ENCODE measurements at places on chromosomes 4 and X.
A peak's percentile ranks its signal among the peaks of the same experiment; 100 is the strongest.

- DNase-seq = peak; percentile 66
These were observed 3.6 kb downstream of the MAGIX start for GRCh38 chrX:49165901-49166881.

DNA sequence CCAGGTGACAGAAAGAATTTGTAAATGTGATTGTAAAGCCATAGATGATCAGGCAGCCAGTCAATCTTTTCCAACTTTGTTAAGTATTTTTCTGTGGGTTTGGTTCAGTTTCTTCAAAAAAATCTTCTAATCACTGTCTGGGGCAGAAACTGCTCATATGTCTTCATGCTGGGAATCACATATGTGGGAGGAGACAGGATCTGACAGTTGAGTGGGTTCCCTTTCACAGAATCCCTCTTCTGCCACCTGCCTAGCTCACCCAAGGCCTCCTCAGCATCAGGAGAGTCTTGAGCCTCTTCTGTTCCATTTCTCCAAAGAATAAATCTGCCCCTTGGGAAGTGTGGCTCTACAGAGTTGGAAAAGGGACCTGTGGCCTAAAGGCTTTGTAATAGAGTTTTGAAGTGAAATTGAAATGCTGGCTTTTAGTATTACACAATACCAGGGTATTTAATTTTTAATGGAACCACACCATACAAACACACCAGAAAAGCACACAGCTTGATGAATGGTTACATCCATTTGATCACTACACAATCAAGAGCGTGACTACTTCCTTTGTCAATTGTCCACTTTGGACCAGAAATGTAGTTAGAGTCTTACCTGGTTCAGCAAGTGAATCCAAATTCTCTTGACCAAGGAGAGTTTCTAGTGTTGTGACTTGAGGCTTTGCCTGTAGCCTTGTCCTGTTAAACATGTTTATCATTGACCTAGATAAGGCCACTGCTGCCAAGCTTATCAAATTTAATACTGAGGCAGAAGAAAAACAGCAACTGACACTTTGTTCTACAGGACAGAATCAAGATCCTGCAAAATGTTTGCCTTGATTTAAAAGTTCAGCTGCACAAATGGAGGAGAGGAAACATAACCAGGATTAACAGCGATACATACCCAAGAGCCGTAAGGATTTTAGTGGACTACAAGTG, 20.4 kb downstream of the MSMO1 start:
- DNase-seq = no peak

- DNase-seq = peak; percentile 79
These were observed 68.0 kb downstream of the NOCT start for GRCh38 chr4:139083607-139083955.

- DNase-seq = peak; percentile 85
These were observed 6.1 kb downstream of the CXCR3 start for GRCh38 chrX:71612256-71612655.

DNA sequence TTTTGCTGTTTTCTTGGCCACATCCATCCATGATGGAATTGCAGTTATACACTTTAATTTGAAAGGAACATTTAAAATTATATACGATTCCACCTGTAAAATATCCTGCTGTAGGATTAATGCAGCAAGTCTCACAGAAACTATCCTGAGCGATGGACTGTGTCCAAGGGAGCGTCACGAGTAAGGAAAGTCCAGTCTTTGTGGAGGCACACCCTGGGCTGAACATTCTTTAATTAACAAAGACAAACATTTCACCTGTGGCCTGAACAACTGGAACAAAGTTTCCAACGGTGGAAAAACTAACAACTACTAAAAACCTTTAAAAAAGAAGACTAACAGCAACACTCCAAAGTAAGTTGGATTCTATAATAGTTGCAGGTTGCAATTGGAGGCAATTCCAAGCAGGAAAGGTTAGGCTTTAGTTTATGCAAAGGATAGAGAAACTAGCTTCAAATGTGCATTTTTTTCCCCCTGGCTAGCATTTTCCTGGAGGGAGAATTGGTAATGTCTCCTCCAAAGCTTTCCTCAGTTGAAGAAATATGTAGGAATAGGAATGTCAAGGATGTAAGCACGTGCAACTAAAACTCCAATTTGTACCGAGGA, 11.0 kb downstream of the EREG start:
- DNase-seq = no peak

DNA sequence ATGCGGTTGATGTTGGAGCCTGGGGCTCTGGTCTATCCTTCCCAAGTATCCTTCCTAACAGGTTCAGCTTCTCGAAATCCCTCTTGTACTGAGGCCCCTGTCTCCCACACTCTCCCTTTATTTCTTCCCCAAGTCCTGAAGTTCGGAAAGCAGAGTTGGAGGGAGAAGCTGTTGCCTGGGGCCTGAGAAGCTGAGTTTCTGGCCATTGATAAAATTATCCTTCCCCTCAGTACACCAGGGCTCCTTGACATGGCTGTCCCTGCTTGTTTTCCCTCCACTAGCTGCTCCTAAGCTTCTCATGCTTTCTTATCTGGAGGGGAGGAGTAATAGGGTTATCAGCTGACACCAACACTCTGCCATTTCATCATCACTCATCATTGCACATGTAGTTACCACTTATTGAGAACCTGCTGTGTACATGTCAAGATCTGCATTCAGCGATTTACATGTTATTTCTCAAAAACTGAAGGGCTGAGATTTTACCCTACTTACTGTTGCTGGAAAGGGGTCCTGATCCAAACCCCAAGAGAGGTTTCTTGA, 58.0 kb downstream of the FUNDC1 start:
- DNase-seq = no peak

DNA sequence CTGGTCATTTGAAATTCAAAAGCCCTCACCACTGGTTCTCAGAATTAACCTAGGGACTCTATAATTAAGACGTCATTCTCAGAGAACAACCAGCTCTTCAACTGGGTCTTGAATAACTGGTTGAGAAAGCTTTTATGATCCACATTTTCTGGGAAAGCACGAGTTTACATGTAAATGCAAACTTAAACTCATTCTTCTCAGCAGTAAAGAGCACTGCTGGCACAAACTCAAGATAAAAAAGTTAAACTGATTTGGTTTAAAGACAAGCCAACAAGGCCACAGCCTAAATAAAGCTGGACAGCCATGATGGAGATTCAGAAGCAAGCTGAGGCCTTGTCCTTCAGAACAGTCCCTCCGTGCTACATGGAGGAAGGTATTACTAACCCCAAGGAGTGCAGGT, 13.2 kb downstream of the BST1 start:
- no peak for DNase-seq

DNA sequence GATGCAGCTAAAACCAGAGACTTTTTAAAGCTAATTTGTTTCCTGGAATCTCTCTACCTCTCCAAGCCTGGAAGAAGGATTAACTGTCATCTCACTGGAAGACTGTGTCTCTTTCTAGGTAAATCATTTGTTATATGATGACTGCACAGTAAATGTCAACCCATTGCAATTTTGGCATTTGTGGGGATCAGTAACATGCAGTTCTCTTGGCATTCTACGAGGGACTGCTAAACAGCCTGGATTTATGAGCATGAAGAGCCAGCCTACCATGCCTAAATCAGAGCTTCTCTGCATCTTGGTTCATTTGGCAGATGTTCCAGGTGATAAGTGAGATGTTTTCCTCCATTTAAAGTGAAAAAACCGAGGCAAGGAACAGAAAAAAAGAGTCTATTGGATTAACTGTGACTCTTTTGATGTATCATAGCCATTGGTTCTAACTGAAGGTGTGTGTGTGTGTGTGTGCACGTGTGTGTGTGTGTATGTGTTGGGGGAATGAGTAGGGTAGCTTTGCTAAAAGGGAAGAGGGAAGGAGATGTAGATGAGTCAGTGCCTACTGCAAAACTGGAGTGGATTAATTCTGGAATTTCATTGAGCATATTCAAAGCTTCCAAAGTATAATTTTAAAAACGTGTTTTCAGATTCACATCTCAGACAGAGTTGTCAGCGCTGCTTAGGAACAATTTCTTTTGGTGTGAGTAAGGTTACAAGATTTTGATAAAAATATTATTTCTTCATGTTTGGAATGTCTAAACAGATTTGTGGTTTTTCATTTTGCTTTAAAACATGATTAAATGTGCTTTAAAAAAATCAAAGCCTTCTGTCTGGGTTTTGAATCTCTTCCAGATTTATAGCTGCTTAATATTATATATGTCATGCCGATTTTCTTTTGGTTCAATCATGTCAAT, 123.2 kb upstream of the LNX1 start:
- DNase-seq = no peak

DNA sequence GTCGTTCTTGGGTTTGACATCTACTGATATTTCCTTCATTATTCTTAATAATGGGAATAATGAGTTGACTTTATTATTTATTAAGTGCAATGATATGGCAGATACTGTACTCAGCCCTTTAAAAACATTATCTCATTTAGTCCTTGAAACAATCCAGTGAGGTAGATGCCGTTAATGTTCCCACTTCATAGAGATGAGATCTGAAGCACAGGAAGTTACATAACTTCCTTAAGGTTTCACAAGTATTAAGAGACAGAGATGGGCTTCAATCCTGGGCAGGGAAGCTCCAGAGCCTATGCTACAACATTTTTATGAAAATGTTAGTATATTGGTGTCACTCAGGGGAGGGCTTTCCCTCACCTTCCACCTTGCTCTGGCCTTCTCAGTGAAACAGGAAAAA, 9.7 kb upstream of the KLHL13 start:
- DNase-seq = no peak

DNA sequence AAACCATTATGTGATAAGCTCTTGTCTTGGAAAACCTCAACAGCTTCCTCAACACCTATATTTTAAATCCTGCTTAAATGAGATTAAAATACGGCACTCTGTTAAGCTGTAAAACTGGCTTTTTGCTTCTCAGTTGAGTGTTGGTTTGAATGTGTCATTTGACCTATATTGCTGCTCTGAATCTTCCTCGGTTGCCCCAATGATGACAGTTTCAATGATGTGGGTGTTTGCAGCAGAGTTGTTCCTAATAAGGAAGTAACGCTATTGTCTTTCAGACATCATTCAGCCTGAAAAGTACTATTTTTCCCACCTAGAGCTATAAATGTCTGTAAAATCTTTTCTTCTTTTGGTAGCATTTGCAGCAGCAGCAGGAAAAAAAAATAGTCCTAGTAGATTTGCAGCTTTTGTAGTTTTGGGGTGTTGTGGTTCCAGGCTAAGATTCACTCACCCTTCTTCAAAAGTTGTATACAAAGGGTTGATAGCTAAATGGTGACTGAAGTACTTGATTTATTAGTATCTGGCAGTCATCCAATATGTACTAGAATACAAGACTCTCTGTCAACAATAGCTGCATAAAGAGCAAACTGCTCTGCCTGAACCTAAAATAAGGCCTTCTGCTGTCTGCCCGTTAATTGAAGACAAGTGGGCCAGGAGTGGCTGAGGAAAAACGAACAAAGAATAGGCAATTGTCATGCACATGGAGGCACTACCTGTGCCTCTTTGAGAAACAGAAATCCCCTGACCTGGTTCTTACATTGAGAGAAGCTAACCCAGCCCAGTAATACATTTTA, 333.1 kb downstream of the IL1RAPL1 start:
- DNase-seq = peak; percentile 47

GRCh38 chr4:179114615-179115014, 1672.4 kb upstream of the AGA start:
- DNase-seq = no peak

GRCh38 chr4:68175562-68176155, 46.0 kb upstream of the TMPRSS11F start:
- peak; percentile 67 for DNase-seq

GRCh38 chr4:165877286-165877685, 4.2 kb downstream of the TLL1 start:
- DNase-seq = no peak

DNA sequence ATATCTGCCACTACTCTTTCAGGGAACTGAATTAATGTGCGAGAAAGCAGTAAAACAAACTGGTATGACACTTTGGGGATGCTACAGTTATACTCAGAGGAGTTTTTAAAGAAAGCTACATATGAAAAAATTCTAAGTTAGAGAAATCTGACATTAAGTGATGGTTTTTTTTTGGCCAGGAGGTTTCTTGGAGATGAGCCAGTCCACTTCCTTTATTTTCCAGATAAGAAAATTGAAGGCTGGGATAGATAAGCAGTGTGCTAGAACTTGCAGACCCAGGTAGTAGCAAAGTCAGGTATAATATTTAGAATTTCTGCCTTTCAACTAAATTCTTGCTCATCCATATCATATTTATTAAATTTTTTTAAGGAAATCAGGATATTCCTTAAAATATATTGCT, 106.8 kb downstream of the FAT4 start:
- peak; percentile 68 for DNase-seq

- peak; percentile 62 for DNase-seq
These were observed 648 bp downstream of the GRK4 start for GRCh38 chr4:2963966-2964471.

DNA sequence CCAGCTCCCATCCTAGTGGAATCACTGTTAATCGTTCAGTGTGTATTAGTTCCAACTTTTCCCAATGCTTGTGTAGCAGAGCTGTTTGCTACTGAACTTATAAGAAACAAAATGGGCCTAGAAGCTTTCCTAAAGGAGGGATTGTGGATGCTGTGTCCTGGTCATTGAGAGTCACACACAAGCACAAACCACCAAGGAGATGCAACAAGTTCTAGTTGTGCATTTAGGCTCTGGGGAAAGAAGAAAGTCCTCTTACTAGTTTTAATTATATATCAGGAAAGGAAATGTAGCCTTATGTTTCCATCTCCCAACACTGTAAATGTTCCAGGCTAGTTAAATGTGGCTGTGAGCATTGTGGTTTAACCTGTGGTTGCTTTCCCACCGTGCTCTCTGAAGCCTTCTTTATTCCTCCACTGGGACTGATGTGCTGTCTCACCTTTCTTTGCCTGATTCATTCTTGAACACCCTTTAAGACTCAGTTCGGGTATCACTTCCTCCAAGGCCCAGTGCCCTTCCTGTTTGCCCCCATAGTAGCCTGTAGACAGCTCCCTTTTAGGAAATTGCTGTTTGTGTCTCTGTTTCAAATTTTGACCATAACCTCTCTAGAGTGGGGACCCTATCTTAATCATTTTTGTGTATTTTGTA, 34.3 kb downstream of the ATP10D start:
- no peak for DNase-seq

- DNase-seq = no peak
These were observed 240.0 kb downstream of the BCOR start for GRCh38 chrX:39857780-39858179.

GRCh38 chr4:89248879-89249281, 58.7 kb downstream of the GPRIN3 start:
- DNase-seq = no peak

DNA sequence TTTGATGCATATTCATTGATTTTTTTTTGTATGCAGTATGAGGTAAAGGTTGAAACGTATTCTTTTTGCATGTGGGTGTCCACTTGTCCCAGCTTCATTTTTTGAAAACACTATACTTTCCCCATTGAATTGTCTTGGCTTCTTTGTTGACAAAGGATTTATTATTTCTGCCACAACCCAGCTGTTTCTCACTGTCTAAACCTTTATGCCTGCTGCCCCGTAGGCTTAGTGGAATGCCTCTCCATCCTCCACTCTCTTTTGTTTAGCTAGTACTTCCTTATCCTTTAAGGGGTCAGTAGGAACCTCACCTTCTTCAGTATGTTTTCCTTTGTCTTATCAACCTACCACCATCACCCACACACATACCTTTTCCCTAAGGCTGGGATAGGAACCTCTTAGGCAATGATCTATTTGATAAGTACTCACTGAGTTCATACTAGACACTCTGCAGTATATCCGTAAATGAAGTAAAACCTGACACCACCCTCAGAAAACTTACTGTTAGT, 8.5 kb downstream of the FMR1 start:
- DNase-seq = no peak

GRCh38 chr4:24475756-24476155, 108.6 kb downstream of the DHX15 start:
- no peak for DNase-seq
